ENCODE measurements at places on chromosomes 12 and 14. TPM values are rescaled to one million over a fixed set of nuclear protein-coding genes. Genes with fewer than 3 reads are reported as not detected.

ISCA2 gene
- 3.1 TPM for total RNA-seq

KRT78 gene
- not detected for total RNA-seq

ACOT6 gene
- not detected for total RNA-seq

PAX9 gene
- total RNA-seq: not detected

BMP4 gene
- 14.4 TPM for total RNA-seq

DNA sequence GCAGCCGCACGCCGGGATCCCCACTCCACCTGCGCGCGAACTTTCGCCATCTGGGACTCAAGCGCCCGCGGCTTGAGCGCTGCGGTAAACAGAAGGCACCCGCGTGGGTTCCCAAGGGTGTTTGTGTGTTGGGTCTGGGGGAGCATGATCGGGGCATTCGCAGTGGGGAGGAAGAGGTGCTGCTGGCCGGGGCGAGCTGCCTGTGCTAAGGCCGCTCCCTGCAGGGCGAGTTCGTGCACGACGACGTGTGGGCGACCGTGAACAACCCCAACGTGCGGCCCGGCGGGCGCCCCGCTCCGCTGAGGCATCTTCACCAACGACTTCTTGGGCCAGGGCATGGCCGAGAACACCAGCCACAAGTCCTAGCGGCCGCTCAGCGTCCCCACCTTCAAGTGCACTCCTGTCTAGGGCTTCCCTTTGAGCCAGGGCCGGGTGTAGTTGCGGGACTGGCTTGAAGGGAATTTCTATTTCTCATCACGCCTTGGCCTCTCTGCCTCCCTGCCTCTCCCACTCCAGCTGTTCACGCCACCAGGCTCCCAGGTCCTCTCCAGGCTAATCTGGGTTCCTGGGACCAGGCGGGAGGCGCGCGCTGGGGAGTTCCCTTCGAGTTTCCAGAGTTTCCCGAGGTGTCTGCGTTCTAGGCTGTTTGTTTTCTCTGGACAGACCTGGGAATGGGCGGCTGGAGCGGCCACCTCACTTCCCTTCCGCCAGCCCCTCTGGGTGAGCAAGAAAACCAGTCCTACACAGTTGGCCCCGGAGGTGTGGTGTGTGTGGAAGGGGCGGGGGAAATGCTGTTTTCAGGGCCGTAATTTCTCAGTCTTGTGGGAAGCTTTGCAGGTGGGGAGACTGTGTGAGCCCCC lies 417.8 kb upstream of the TMTC1 start:
- DNase-seq: no peak

- no peak for DNase-seq
Observed at GRCh38 chr12:92046557-92047392, 98.9 kb downstream of the BTG1 start.

GRCh38 chr12:3224530-3224903 lies 147.3 kb downstream of the TSPAN9 start:
- DNase-seq: no peak

DNA sequence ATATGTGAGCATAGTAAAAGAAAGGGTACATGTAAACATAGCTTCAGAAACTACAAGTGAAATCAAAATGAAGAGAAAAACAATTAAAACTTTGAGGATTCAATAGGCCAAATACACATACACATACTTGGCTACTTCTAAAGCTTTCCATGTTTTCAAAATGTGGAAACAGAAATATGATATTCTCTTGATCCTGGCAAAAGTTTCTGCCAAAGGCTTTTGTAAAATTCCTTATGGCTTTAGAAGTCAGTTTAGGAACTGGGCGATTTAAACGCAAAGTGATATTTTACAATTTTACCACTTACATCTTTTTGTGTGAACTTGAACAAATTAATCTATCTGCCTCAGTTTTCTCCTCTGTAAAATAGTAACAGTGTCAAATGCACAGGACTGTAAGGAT lies 756.4 kb downstream of the C12orf50 start:
- DNase-seq: peak; percentile 36

DNA sequence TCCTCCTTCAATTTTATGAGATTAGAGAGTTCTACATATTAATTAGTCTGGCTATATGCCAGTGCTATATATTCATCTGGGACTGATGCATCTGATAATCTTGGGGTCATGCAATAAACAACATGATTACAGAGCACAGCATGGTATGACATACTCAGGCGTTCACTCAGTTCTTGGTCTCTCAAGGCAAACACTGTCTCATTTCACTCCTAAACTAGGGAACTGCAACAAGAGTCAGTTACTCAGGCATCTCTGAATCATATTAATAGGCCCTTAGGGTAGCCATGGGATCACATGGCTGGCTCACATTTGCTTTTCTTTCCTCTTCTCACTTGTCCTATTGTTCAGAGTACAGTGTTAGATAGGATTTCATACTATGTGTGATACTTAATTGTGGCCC lies 91.8 kb upstream of the TMEM260 start:
- DNase-seq: peak; percentile 9

DNA sequence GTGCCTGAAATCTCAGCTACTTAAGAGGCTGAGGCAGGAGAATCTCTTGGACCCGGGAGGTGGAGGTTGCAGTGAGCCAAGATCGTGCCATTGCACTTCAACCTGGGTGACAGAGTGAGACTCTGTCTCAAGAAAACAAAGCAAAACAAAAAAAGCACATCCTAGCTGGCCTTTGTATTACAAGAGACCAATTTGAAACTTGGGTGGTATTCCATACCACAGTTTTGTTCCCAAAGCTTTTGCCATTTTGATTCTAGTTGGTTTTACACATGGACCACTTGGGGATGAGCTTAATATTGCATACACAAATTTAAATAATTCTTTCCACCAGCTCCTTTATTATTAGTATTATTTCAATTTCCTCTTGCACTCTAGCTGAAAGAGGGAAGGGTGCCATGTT lies 276.9 kb upstream of the SLC16A7 start:
- no peak for DNase-seq

DNA sequence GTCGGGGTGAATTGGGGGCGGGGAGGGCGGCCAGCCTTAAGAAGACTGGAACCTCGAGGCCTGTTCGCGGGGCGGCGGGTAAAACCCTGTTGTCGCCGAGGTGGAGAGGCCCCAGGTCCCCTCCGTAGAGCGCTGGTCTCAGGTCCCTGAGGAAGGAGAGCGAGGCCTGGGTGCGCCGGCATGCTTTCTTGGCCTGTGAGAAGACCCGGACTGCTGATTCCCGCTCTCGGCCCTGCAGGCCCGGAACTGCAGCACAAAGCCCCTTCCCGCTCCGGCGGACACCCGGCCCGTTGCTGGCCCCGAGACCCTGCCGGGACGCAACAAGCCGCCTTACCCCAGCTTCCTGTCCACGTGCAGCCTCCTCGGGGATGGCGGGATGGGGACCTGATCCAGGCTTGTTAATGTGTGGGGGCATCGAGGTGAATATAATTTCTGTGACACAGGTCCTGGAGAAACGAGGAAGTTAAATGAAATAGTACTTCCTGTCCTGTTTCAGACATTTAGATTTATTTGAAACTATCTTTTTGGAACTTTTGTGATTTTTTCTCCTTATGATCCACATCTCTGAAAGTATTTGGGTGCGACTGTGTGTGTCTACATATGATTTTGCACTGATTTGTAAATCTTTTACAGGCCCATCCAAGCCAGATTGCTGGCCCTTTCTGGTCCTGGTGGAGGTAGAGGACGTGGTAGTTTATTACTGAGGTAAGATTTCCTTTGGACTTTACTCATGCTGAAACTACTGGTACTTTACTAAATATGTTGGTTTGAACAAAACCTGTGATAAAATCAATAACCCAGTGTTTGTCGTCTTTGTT lies 600 bp downstream of the PNN start:
- no peak for DNase-seq

All from fibroblast of the aortic adventitia (primary cell).